Renal pelvis (tissue), 12 donors: ENCODE measurements at places on chromosomes 4 and X. TPM values are rescaled to one million over a fixed set of nuclear protein-coding genes. Genes with fewer than 3 reads are reported as not detected.

CLTRN gene
- polyA plus RNA-seq: 20.8 TPM

PLAC8 gene
- polyA plus RNA-seq: 3.0 TPM

FGF13 gene
- polyA plus RNA-seq: 26.0 TPM

TCEAL5 gene
- polyA plus RNA-seq: 12.6 TPM

IL15 gene
- 1.5 TPM for polyA plus RNA-seq

SUPT20HL1 gene
- 0.06 TPM for polyA plus RNA-seq

CT45A10 gene
- not detected for polyA plus RNA-seq

ZNF182 gene
- polyA plus RNA-seq: 11.2 TPM

ERCC6L gene
- polyA plus RNA-seq: 4.3 TPM

GRCh38 chrX:17601441-17602200, 135.7 kb upstream of the SCML1 start:
- DNase-seq: no peak

DNA sequence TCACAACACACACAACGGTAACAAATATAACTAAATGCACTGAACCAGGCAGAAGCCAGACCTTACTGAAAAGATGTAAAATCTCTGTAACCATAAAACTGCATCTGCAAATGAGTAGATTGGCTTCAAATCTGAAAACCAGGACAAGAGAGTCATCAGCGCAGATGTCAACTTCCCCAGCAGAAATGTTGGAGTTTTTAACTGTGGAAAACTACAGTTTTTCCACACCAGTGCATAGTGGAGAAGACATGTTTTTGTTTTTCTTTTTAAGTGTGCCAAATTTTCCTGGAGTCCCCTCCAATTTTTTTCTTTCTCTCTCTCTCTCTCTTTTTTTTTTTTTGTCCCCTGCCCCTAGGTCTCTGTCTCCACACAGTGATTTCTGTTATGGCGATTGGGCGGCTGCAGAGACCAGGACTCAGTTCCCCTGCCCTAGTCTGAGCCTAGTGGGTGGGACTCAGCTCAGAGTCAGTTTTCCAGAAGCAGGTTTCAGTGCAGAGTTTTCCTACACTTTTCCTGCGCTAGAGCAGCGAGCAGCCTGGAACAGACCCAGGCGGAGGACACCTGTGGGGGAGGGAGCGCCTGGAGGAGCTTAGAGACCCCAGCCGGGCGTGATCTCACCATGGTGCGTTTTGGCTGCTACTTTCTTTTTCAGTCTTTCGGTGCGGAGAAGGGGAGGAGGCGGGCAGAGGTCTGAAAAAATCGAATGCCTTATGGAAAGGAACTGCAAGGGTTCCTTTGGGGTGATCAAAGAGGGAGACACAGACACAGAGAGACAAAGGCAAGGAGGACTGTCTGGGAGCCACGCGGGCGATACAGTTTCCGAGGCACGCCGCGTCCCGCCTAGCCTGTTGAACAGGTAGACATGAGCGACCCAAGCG, at the start of gene GUCY1A1:
Gene GUCY1A1, plus strand, starts transcription at position 505 of the 878 bp plus-strand sequence. CDS start 30,020 bp downstream, outside the sequence.
- DNase-seq: peak; percentile 53

GRCh38 chr4:148445071-148445859, 3.1 kb upstream of the NR3C2 start:
- DNase-seq: peak; percentile 52

DNA sequence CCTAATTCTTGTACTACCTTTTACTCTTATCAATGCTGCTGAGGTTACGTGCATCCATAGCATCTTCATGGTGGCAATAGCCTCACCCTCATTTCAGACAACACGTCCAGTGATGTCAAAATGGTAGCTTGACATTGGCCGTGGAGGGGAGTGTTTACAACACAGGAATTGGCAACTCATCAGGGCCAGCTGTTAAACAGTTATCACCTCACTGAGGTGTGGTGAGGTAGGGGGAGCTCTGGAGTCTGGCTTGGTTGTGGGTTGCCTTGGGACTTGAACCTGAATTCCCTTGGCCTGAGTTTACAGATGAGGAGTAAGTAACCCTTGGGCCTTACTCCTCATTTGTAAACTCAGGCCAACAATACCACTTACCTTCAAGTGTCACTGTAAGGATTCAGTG, 10.4 kb downstream of the SASH3 start:
- DNase-seq: no peak

GRCh38 chr4:81207828-81208227, 7.2 kb downstream of the PRKG2 start:
- DNase-seq: no peak

- no peak for DNase-seq
Measured at GRCh38 chr4:107600983-107601382, 119.1 kb downstream of the PAPSS1 start.

- DNase-seq: no peak
Measured at GRCh38 chr4:142718981-142719380, 127.1 kb downstream of the INPP4B start.

GRCh38 chr4:129344058-129344457, 248.1 kb downstream of the C4orf33 start:
- peak; percentile 36 for DNase-seq

DNA sequence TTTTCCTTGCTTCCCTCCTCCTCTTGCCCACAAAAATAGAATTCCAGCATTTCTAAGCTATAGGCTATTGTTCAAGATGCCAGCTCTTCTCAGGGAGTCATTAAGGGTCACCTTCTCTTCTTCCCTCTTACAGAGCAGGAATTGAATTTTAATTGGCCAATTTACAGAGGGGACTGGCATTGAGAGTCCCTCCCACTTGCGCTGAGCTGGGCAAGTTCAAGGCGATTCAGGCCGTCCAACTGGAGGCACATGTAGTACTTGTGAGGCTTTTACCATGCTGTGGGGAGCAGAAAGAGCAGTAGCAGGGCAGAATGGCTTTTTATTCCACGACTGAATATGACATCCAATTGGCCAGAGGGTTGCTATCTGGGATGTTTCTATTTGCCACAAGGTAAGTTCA, 181.9 kb downstream of the SOWAHB start:
- no peak for DNase-seq

DNA sequence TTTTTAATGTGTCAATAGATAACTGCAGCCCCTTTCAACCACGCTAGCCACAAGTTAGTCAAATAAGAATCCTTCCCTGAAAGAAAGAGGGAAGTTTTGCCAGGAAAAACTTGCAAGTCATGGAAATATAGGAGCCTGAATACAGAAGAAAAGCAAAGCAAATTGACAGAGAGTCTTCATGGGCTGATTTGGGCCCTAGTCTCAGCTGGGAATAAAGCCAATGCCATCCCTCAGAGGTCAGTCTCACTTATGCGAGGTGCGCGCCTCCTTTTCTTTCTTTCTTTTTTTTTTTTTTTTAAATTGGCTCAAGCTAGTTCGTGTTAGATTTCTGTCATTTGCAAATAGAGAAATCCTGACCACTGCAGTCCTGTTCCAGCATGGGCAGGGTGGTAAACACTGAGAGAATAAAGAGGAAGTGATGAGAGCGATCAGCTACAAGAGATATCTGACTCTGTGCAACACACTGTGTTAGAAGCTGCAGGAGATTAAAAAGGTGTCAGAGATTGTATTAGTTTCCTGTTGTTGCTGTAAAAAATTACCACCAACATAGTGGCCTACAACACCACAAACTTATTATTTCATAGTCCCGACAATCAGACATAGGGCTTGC, 299.7 kb downstream of the LDB2 start:
- no peak for DNase-seq

GRCh38 chrX:16212024-16212423, 44.7 kb downstream of the MAGEB17 start:
- no peak for DNase-seq

DNA sequence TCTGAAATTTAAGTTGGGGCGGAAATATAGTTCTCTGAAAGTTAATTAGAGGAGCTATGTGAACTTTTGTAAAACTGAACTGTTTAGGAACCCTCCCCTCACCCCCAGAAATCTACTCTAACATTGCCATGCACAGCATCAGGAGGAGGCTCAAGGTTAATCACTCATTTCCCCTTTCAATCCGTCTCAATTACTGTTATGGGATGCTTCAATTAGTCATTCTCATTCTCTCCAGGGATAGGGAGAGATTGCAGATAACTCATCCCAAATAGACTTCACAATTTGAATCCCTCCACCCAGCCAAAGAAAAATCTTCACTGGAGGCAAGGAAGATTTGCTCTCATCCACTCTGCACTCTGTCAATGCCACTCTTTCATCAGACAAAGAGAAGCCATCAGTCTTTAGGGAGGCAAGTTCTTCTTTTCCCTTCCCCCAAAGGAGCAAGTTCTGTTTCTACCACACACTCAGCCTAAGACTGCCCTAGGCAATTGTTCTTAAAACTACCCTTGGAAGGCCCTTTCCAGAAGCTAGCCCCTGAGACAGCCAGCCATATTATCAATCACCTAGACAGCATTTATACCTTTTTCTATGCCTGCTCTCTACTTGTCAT, 140.4 kb downstream of the SLC10A7 start:
- no peak for DNase-seq

DNA sequence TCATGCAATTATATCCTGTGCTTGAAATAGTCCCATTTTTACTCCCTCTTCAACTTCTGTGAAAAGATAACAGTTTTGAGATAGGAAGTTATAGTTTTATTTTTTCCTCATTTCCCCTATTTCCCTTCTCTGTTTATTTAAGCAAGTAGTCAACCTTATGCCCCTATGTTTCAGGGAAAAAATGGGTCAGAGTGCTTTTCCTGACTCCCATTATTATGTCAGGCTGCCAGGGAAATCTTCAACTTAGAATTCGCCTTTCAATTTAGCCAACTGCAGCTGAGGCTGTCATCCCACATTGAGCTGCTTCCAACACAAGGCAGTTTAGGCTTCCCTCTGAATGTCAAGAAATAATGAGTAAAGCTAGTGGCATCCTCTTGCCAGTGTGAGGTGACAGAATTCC, 42.3 kb downstream of the NXT2 start:
- no peak for DNase-seq

DNA sequence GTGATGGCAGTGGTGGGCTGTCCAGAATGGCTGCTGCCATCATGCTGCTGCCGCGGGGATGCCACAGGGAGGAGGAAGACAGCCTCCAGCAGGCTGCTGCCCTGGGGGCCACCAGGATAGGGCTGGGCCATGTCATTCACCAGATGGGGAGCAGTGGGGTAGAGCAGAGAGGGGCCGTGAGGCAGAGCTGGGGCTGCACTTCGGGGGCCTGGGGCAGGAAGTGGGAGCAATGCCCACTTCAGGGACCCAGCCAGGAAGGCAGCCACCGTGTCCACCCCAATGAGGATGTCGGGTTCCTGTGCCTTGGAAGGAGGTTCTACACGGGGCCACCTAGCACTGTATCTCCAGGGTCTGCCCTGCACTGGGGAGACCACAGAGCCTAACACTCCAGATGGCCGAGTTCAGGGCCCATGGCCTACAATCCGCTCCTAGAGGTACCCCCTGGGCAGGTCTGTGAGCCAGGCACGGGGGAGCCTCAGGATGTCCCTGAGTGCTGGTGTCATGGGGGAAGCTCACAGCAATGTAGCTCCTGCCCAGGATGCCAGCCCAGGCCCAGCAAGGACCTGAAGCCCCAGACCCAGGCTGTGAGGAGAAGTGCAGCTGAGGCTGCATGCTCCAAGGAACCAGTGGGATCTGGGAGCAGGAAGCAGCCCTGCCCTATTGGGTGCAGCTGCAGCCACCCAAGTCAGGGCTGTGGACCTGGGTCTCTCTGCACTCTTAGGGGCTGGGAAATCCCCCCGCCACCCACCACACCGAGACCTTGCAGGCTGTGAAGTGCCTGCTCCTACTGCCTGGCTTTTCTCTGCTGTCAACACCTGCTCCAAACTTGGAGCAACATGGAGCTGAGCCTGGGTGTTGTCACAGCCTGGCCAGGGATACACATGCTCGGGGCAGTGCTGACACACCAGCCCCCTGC, 140.3 kb downstream of the PDHA2 start:
- DNase-seq: no peak

DNA sequence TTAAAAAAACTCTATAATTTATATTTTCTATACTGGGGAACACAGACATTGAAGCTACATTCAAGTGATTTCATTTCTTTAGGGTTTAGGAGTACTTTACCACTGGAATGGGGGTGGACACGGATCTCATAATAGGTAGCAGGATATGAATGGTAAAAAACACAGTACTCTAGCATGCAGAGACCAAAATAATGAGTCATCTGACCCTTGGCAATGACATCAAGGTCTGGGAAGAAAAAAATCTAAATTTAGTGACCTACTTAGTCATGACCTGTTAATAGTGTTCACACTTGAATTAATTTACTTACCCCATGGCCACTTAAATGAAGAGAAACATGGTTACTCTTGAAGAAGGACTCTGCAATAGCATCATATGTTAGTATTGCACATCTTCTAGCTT, 187.9 kb downstream of the EPHA5 start:
- no peak for DNase-seq

DNA sequence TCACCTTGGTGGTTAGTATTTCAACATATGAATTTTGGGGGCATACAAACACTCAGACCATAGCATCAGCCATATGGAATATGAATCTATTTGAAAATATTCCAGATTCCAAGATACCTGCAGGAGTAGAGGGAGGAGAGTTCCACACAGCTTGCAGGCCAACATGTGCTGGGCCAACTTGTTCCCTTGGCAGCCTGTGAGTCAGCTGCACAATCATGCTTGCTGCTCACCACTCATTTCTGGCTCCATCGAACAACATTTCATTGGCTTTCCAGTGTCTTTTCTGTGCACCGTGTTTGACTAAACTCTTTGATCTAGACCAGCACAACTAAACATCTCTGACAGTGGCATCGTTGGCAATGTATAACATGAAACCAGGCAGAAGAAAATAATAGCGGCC, 282.5 kb upstream of the RASGEF1B start:
- no peak for DNase-seq

DNA sequence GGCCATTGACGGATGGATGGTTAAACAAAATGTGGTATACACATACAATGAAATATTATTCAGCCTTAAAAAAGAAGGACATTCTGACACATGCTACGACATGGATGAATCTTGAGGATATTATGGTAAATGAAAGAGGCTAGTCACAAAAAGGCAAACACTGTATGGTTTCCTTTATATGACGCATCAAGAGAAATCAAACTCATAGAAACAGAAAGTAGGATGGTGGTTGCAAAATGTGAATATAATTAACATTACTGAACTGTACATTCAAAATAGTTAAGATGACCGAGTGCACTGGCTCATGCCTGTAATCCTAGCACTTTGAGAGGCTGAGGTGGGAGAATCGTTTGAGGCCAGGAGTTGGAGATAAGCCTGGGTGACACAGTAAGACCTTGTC, 9.5 kb upstream of the CASK start:
- DNase-seq: no peak

DNA sequence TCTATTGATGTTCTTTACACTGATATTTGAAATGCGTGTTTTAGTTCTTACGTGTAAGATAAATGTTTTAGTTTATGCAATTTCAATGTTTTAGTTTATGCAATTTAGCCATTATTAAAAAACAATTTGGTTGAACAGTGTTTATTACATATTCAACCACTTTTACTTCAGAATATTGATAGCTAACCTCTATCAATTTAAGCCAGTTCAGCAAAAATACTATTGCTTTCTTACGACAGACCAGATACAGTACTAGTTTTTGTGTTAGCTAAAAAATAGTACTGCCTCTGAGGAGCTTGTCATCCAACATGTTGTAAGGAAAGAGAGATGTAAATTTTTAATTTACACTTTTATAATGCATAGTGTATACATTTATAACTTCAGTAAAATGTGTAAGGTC, 361.7 kb upstream of the FAT1 start:
- DNase-seq: no peak

GRCh38 chrX:138034136-138034535, 468.2 kb downstream of the ZIC3 start:
- DNase-seq: no peak
